Esophagus squamous epithelium (tissue), 5 donors: ENCODE measurements at places on chromosomes 3 and 15.

GRCh38 chr15:64151727-64152506 is at the start of gene SNX22:
Gene SNX22, plus strand, starts transcription at chr15:64151731. Its CDS starts 45 bp downstream, at chr15:64151776.
- no peak for DNase-seq

DNA sequence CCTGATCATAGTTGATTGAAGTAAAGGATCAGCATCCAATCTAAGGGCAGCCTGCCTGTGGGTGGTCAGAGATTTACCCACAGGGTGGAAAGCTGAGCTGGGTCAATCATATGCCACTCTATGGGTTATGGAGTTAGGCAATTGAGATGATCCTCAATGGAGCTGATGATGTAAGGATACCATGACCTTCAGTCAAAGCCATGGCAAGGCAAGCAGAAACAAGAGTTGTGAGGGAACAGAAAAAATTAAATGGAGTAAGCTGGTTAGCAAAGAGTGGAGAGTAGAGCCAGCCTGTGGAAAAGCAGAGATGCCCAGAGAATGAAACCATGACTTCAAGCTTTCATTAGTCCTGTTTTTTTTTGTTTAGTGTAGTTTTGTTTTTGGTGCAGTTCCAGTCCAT is 5.7 kb upstream of the IQGAP1 start:
- no peak for DNase-seq

GRCh38 chr3:136008221-136008620 is 42.7 kb downstream of the PPP2R3A start:
- no peak for DNase-seq

DNA sequence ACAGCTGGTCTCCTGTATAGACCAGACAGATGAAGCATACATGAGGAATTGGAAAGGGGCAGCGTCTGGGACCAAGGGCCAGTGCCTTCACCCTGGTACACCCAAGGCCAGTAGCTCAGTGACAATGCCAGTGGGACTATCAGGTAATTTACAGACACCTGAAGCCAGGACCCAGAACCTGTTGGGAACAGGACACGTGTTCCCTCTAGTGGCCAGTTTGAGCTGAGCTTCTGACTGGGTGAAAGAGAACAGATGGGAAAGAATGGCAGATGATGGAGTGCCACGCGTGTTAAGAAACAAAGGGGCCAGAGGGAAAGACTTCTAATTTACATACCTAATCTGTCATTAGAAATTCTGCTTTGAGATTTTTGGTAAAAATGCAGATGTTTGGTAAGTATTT is 5.1 kb upstream of the SLC25A38 start:
- DNase-seq, result no peak

DNA sequence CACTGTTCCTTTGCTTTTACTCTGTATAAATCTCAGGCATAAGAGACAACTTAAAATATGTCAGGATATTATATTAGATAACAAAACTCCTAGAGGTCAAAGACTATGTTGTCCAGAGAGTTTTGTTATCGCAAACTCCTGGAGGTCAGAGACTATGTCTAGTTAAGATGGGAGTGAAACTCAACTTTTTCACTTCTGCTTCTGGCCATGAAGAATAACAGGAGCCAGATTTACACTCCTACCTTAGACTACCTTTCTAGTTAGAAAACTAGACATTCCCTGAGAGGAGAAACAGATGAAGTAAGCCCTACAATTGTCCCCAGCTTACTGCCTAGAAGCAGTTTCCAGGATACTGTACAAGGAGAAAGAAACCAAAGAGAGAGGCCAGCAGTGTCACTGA is 255.4 kb upstream of the UBE2E1 start:
- DNase-seq, result no peak

DNA sequence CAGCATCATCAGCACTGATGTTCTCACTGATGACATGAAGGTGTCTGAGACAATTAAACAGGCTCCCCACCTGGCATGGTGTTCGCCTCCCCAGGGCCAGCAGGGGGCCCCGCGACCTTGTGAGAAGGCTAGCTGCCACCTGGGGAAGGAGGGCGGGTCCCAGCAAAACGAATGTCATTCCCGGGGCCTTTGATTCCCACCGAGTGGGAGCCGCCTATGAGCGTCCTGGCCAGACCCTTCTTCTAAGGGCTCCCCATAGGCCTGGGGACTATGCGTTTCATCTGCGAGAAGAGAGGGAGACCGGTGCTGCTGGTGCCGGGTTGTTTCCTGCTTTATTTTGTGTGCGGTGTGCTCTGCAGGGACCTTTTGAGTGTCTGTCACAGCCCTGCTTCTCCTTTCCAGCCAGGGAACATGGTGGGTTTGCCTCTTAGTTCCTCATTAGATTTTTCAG is 20.5 kb upstream of the MINDY4B start:
- DNase-seq, result no peak

- no peak for DNase-seq
Measured at GRCh38 chr15:58923696-58924300, 9.7 kb downstream of the SLTM start.

- DNase-seq, result no peak
Measured at GRCh38 chr3:181707980-181708379, 3.7 kb upstream of the SOX2 start.

DNA sequence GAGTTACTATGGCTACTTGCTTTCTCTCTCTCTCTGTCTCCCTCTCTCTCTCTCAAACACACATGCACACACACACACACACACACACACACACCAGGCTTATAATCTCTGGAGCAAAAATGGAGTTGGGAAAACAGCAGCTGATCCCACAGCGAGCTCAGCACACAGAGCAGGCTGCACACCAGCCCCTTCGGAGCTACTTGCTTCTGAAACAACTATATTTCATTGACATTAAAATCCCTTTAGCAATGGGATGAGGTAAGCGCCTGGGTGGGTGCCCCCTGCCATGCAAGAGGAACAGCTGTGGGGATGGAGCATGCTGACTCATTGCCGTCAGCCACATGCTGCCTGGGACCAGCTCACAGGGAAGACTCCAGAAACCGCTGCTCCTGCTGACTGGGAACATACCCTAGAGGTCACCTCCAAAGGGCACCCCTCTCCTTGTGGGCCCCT is 45.7 kb downstream of the B3GNT5 start:
- peak; percentile 6 for DNase-seq

GRCh38 chr3:140376136-140376889 is 301.6 kb upstream of the TRIM42 start:
- DNase-seq, result no peak

- DNase-seq, result no peak
Measured at GRCh38 chr3:178712247-178712646, 176.0 kb downstream of the KCNMB2 start.

DNA sequence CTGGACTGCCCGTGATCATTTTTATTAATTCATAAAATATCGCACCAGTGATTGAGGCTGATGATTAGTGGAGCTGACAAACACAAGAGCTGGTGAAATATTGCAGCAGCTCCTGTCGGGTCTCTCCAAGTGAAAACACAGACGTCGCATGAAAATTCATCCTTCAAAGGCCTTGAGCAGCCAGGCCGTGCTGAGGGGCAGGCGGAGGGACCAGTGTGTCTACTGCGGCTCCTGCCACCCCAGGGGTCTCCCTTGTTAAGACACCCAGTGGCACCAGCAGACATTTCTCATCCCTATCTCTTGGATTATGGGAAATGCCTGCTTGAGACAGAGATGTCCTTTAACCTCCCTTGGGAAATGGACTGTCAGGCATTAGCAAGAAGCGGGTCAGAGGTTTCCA is 289.4 kb upstream of the TLE3 start:
- DNase-seq, result no peak
